ENCODE measurements at places on chromosomes 4 and X. TPM values are rescaled to one million over a fixed set of nuclear protein-coding genes. Genes with fewer than 3 reads are reported as not detected.
A peak's percentile ranks its signal among the peaks of the same experiment; 100 is the strongest.

DNA sequence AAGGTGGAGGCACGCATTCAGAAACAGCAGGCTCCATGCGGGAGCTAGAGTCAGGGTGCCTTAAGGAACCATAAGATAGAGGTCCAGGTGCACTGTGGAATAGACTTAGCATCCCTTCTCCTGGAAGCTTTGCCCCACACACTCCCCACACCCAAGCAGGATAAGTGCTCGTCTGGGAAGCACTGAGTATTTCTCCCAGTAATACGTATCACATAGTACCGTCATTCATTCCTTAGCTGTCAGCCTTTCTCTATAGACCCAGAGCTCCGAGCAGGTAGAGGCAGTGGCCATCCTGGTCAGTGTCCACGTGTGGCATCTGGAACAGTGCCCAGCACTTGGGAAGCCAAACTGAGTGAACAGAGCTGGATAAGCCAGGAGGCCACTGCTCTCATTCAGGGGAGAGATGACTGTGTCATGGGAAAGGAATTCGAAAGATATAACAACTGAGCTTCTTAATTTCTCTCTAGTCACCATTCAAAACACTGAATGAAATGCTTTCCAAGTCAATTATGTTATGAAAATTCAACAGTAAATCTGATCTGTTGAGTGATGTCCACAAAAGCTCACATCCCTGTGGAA lies 9.9 kb downstream of the APBB2 start:
- peak; percentile 85 for DNase-seq

GRCh38 chr4:67712000-67712625 lies 11.2 kb upstream of the UBA6 start:
- DNase-seq, result no peak

BEND2 gene
- total RNA-seq, result not detected

DNA sequence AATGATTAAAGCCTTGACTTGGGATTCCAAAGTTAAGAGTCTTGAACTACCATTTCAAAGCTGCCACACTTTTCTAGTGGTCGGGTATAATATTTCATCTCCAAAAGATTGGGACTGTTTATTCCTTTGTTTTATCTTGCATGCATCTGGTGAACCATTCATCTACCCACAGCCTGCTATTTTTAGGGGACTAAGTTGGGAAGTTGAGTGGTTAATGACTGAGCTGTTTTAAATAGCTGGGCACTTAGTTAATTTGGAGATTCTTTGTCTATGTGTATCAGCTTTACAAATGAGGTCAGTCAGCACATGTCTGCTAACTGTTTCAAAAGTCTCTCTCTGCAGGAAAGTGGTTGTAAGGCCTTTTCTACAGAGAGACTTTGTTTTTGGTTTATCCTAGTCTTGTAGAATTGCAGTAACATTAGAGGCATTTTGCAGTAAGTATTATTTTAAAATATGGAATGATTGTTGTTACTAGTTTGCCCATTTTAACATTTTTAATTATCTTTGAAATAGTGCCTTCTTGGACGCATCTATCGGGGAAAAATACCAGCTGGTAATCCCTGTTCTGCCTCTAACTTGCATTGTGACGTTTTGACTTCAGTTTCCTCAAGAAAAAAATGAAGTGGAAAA lies 8.2 kb downstream of the BMP2K start:
- DNase-seq, result peak; percentile 17

GRCh38 chr4:169566021-169566818 lies 46.2 kb downstream of the NEK1 start:
- DNase-seq, result peak; percentile 8

GRCh38 chrX:27884654-27885053 lies 76.9 kb downstream of the MAGEB10 start:
- DNase-seq, result no peak

GRCh38 chr4:140642674-140643437 lies 74.1 kb upstream of the UCP1 start:
- DNase-seq, result no peak

DNA sequence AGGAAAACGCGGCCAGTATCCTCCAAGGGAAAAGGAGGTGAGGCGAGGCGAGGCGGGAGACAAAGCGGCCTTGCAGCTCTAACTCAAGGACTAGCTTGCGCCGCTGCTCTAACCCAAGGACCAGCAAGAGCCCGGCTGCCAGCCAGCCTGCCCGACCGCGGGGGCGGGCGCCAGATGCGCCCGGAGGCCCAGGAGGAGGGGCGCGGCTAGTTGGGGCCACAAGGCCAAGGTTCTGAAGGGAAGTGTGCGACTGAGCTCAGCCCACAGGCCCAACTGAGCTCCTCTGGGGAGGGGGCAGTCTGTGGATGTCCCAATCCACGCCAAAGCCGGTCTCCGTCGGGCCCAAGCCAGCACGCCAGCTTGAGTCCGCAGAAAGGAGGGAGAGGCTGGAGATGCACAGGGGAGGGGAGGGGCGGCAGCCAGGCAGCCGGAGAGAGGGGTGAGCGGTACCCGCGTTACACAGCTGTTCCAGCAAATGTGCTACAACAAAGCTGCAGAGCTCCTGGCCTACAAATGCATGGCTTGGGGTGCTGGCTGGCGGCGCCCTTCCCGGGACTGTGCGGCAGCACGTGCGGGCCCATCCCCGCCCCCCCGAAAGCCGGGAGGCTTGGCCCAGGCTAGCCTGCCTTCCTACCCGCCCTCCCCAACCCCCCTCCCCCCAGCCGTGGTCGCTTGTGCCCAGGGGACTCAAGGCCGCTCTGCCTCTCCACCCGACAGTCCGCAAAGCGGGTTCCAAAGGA lies 637 bp downstream of the AMER1 start:
- DNase-seq, result peak; percentile 21

DNA sequence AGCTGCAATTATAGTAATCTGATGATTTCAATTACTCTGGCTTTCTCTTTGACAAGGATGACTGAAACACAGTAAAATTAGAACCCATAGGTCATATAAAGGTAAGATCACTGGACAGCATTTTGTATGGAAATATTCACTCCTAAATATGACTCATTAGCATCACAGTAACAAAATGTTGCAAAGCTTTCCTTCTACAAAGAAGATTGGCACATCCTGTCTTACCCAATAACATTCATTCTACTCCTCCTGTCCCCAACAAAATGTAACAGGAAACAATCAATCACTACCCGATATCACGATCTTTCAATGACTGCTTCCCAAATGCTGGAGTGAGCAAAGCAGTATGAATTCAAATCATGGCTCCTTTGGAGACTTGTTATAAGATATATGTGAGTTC lies 95.3 kb downstream of the FANCB start:
- no peak for DNase-seq

- DNase-seq, result peak; percentile 39
Measured at GRCh38 chr4:185567381-185568376, 32.4 kb upstream of the PDLIM3 start.

- no peak for DNase-seq
Measured at GRCh38 chr4:124579896-124580295, 132.6 kb downstream of the ANKRD50 start.

SYTL4 gene
- total RNA-seq, result 3.6 TPM

DNA sequence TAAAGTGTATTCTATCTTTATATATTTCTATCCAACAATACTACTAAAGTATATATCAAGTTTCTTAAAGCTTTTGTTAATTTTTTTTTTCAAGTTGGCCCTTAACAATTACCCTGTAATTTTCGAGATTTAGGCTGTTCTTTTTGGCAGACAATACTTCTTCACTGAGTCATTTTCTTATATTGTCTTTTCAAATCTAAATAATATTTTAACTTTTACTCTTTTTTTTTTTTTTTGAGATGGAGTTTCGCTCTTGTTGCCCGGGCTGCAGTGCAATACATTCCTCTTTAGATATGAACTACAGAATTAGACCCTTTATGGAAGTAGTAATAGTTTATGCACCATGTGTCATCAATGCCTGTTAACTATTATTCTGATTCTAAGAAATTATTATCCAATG lies 120.7 kb downstream of the GLRA3 start:
- DNase-seq, result no peak

- DNase-seq, result no peak
Measured at GRCh38 chr4:36269533-36270173, 11.8 kb upstream of the DTHD1 start.

TMEM128 gene
- total RNA-seq, result 19.4 TPM

- DNase-seq, result peak; percentile 1
Measured at GRCh38 chr4:137754652-137755471, 222.6 kb upstream of the PCDH18 start.

PIN4 gene
- total RNA-seq, result 29.3 TPM

- DNase-seq, result no peak
Measured at GRCh38 chr4:148162991-148163390, 279.2 kb downstream of the NR3C2 start.

GRCh38 chr4:74944354-74944793 lies 11.5 kb downstream of the PARM1 start:
- no peak for DNase-seq

- peak; percentile 9 for DNase-seq
Measured at GRCh38 chr4:184503869-184504300, 29.5 kb upstream of the IRF2 start.

SOWAHB gene
- not detected for total RNA-seq

ZNF518B gene
- total RNA-seq, result 18.0 TPM

DNA sequence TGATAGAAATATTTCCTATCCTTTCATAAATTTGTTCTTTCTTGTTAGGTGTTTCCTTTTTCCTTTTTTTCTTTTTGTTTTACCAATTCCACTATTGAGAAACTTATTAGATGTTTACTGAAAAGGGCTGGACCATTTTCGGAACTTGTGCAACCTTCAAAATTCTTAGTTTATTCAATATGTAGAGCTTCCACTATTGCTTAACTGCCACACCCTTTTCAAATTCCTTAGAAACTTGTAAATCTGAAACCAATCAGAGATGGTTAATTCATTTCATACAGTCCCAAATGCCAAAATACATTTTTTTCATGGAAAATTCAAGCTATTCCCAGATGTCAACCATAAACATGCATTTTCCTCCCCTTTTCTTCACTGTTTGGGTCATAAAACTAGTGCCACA lies 66.1 kb upstream of the SLC39A8 start:
- DNase-seq, result no peak

GRCh38 chrX:120790118-120790517 lies 85.5 kb downstream of the CT47B1 start:
- DNase-seq, result peak; percentile 48

BTC gene
- total RNA-seq, result 0.29 TPM

RHOXF1 gene
- not detected for total RNA-seq

- no peak for DNase-seq
Measured at GRCh38 chrX:74593593-74593992, 20.8 kb downstream of the RLIM start.

TIGD4 gene
- total RNA-seq, result 0.11 TPM

BST1 gene
- 3.8 TPM for total RNA-seq

SERPINA7 gene
- 0.06 TPM for total RNA-seq

GRCh38 chrX:19748896-19749680 lies 138.3 kb downstream of the SH3KBP1 start:
- DNase-seq, result no peak

GRCh38 chr4:26953366-26953765 lies 92.7 kb downstream of the STIM2 start:
- no peak for DNase-seq

HSD17B13 gene
- total RNA-seq, result not detected

GRCh38 chrX:33126469-33126868 lies 84.9 kb downstream of the DMD start:
- no peak for DNase-seq

DNA sequence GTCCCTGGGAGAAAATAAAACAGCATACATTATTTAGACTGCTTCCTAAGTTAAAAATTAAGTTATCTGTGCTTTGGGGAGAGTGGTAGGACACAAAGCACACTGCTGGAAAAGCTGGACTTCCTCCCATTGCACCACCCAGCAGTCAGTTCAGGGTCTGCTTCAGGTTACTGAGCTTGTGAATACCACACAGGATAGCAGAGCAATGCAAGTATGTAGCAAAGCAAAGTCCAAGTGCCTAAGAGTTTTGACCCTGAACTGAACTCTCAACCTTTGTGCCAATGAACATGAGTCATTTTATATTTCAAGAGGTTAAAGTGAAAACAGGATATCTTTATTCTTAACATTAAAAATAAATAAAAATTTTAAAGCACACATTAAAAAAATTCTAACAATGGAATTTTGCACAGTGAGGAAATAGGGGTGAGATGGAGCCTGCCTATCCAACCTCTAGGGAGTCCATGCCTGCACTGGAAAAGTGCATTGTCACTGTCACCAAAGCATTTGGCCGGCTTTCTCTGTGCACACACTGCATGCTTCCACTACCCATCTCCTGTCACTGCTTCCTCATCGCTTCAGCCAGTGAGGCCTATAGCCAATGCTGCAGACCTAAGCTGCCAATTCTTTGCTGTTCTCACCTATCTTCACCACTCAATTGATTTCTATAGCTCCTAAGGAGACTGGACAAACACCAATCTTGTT lies 50.9 kb downstream of the ABCG2 start:
- DNase-seq, result no peak

NAT8L gene
- total RNA-seq, result 2.8 TPM

SPACA5 gene
- total RNA-seq, result not detected

DNA sequence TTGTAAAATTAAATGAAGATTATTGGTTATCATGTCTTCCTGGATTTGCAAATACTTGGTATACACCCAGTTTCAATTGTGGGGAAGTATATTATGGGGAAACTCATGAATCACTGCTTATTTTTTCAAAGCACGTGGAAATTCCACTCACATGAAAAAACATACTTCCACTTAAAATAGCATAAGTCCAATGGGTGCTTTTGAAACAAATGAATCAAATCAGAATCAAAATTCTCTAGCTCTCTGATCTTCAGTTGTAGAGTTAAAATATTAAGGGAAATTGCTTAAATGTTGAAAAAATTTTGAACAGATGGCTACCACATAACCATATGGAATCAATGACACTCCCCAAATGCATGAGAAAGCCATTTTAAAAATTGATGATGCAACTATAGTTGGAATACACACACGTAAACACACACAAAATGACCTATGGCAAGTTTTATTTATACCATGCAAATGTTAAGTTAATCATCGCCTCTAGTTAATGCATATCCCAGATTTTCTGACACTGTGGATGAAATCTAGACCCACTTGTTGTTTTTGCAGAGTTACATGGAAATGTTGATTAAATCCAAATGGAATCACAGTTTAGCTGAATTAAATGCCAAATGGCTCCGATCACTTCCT lies 93.2 kb downstream of the ARSF start:
- no peak for DNase-seq

SRPX gene
- 18.2 TPM for total RNA-seq

All from Daoy (cell line).